ENCODE measurements at places on chromosomes 7 and 10.
A peak's percentile ranks its signal among the peaks of the same experiment; 100 is the strongest.

GRCh38 chr10:97684866-97685394 lies 2.1 kb downstream of the AVPI1 start:
- DNase-seq, result no peak

DNA sequence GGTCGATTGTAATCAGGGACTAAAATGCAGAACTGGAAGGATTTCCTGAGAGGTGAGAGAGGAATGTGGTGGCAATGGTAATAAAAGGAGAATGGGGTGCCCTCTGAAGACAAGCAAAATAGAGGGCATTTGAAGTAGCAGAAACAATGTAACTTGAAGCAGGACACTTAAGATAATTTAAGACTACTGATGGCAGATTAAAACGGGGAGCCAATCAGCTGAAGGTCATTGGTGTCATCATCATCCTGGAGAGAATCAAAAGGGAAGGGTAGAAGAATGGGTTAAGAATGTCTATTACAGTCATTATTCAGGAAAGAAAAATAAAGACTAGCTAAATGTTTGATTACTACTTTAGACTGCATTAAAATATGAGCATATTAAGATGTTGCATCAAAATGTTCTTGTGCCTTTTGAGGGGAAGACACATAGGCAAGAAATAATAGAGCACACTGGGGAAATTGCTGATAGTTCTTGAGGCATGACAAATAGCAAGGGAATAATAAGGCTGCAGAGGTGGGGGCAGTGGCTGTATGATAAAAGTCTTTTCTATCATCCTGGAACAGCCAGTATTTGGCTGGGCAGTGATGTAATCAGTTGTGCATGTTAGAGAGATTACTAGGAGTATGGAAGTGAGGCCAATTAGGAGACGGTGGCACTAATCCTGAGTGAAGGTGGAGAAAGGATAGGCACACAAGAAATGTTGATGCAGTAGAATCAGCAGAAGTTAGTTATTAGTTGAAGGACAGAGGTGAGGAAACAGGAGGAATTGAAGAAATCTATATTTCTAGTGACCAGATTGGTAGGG lies 60.2 kb downstream of the CCDC71L start:
- no peak for DNase-seq

DNA sequence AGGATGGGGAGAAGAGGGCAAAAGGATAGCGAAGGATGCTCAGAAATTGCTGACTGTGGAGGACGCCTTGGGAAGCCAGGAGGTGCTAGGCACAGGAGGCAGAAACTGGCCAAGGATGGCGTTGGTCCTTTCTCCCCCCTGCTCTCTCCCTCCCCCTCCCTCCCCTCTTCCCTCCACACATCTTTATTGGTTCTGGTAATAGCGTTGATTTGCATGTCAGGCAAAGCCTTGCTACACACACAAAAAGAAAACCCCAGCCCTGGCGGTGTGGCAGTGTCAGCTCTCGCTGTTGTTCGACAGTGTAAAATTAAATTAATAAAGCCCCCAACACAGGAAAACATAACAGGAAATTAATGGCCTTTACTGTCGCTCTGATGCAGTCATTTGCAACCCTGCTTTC lies 47.2 kb downstream of the PAX2 start:
- no peak for DNase-seq

- DNase-seq, result no peak
These were observed 128.0 kb downstream of the MBL2 start for GRCh38 chr10:52644373-52645186.

DNA sequence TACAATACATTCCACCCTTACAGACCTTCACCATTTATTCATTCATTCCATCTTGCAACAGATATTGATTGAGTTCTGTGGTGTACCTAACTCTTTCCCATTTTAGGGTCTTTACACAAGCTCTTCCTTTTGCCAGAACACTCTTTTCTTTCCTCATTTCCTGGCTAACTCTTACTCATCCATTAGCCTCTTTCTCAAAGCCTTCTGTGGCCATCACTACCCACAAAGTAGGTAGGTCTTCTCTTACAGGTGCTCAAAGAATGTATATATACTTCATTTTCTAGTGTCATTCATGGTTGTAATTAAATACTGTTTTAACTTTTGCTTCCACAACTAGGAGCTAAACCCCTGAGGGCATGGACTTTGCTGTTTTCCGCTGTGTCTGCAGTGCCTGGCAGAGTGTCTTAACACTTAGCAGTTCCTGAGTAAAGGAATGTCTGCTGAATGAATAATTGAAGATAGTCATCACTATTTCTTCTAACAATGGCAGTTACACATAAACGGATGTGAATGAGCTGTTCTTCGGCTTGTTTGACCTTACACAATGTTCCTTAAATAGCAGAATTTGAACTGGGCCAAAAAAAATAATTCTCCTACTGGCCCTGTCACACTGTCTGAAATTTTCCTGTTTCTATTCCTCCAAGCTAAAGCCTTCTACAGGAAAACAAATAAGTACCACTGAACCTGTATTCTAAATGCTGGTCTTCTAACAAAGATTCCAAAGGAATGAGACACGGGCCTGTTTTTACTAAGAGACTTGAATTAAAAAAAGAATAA lies 15.1 kb downstream of the BCAP29 start:
- DNase-seq, result no peak

GRCh38 chr7:24058953-24059352 lies 225.0 kb upstream of the NPY start:
- no peak for DNase-seq

DNA sequence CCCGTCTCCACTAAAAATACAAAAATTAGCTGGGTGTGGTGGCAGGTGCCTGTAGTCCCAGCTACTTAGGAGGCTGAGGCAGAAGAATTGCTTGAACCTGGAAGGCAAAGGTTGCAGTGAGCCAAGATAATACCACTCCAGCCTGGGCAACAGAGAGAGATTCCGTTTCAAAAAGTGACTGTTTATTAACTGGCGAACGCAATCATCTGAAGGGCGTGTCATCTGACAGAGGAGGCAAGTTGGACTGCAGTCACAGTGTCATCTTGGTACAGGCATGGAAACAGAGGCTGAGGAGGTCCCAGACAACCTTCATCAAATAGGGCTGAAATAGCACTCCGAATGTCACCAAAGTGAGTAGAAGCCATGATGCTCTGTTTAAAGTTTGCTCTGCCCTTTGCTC lies 75.3 kb upstream of the NFE2L3 start:
- DNase-seq, result no peak

DNA sequence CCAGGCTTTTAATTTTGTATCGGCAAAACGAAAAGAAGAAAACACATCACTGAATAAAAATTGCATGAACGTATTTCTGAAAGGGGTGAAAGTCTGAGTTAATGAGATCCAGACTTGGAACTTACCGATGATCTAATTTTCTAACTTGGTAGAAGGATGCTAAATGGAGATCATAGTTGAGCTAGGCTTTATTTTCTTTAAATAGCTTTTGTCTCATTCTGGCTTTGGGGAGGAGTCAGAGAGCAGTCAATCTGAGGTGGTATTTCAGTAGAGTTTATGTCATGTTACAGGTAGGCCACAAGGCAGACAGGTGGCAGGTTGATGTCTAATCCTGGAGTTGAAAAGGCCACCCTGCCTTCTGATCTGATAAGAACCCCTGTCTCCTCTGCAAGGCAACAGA lies 161.9 kb downstream of the KIAA1217 start:
- DNase-seq, result no peak

GRCh38 chr10:107451047-107451446 lies 286.5 kb upstream of the SORCS1 start:
- no peak for DNase-seq

DNA sequence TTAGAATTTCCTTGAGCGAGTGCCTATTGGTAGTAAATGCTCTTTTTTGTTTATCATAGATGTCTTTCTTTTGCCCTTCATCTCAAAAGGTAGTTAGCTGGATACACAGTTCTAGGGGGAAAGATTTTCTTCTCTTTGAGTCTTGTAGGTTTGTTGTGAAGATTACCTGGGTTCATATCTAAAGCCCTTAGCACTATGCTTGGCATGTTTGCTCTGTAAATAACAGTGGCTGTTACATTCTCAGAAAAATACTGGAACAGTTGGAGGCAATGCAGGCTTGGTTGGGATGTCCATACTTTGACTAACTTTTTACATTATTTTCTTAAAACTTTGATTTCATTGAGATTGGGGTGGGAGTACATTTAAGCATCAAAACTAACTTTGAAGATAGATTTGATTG lies 144.0 kb downstream of the AUTS2 start:
- no peak for DNase-seq

DNA sequence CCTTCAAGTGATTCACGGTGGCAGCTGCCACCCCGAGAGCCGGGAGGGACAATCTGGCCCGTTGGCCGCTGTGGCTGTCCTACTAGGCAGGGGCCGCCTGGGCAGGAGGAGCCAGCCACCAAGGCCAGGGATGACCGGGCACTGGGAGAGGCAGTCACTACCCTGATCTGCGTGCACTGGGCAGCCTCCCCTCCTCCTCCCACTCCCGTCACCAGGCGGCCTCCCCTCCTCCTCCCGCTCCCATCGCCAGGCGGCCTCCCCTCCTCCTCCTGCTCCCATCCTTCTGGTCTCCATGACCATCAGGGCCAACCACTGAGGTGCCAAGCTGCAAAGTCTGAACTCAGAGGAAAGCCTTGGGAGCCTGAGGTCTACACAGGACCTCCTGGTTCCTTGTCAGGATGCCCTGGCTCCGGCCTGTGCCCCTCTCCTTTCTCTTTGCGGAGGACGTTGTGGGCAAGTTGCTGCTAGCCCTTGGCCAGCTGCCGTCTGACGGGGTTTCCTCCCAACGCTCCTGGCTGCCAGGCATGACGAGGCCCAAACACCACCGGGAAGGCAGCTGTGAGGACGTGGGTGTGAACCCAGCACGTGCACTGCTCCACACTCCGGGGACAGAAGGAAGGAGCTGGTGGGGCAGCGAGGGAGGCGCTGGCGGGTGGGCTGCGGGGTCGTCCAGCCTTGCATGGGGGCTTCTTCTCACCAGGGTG lies 131.1 kb downstream of the WDR37 start:
- no peak for DNase-seq

DNA sequence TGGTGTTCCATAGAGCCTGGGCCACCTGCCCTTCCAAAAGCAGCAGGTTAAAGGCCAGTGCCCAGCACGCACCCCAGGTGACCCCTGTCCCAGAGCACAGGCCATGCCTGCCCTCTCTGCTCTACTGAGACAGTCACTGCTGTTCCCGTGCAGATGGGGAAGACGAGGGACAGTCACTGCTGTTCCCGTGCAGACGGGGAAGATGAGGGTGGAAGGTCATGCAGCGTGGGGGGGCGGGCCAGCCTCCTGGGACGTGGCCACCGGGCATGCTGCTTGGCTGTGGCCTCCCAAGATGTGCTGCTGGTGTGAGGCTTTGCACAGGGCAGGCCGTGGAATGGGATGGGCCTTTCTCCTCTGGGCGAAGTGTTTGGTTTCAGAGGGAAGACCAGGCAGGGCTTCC lies 18.4 kb downstream of the LRRC27 start:
- DNase-seq, result no peak

GRCh38 chr10:104246976-104247375 lies 7.7 kb upstream of the GSTO1 start:
- no peak for DNase-seq

DNA sequence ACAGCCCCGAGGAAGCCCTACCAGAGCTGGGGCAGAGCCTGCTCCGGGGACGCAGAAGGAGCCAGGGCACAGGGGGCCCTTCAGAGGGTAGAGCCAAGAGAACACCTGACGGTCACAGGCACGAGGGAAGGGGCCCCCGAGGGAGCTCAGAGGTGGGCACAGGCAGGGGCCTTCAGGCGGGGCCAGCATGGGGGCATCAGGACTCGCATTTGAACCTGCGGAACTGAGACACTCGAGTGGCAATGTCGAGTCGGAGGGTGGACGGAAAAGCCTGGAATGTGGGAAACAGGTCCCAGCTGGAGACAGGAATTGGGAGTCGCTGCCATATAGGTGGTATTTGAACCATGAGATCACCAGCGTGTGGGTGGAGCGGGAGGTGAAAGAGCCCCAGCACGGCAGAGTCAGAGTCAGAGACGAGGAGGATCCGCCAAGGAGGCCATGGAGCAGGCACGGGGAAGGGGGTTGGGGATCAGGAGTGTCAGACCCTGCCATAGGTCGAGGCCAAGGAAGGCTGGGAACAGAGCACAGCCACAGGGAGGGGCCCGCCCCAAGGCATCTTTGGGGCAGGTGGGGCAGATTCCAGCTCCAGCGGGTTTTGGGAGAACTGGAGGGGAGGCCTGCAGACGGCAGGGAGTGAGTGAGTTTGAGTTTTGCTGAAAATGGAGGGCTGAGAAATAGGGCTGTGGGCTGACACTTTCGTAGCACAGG lies 13.8 kb downstream of the STK32C start:
- no peak for DNase-seq

DNA sequence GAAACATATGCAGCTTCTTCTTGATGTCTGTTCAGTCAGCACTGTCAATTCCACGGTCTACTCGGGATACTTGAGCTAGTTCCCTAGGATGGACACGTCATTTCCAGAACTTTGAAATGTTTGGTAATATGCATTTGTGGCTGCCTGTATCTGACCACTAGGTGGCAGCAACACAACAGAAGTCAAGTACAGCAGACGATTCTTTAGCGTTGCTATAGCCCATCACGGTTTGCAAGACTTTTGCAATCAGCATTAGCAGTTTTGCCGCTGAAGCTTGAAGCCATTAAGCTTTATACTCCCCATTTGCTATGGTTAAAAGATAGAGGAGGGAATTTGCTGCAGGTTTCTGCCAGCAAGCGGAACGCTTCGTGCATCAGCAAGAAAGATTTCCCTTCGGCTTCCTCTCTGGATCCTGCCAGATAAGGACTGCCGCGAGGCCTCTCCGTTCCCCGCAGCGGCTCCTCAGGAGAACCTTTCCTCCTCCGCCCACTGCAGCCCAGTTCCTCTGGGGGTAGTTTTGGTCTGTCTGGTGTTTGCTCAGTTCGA lies 63.5 kb downstream of the ABCC2 start:
- DNase-seq, result peak; percentile 40

DNA sequence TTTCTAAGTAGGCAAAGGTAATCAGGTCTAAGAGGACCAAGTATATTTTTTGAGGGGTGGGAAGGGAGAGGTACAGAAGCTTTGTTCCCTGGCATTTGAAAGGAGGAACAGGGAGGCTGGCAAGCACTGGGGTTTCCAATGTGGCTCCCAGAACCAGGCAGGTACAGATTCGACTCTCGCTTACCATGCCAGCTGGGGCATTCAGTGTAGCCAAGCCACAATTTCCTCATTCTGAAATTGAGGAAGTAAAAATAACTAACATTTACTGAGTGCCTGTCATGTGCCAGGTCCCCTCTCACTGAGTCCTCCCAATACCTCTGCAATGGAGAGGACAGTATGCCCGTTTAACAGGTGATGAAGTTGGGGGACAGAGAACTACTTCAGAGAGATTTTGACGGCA lies 45.9 kb upstream of the BET1 start:
- DNase-seq, result no peak

- DNase-seq, result no peak
These were observed 1.2 kb downstream of the IFIT1B start for GRCh38 chr10:89379103-89379502.

GRCh38 chr10:29908962-29909361 lies 150.4 kb downstream of the JCAD start:
- DNase-seq, result no peak

DNA sequence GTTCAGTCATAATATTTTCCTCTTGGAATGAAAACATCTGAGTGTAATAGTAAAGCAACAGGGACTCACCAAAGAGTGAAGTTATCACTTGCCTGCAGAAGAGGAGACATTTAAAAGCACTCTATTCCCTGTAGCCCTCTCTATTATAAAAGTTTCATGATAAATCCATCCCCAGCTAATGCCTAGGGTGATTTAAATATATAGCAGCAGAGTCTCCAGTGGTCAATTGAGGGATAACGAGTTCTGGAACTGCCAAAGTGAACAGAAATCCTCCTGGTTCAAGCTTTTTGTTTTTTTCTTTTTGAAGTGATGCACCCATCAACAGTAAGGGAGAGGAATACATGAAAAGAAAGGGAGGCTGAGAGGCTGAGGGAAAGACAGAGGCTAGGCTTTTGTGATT lies 87.3 kb downstream of the EVX1 start:
- no peak for DNase-seq

All from stimulated activated CD8-positive, alpha-beta memory T cell treated with anti-CD3 and anti-CD28 coated beads, Interleukin-4, amount 100 ng/mL, for 1 hour (primary cell).